Hematopoietic multipotent progenitor cell treated with erythropoietin and hydrocortisone succinate and interleukin-3 and kit ligand, for 15 days (in vitro differentiated cells): ENCODE measurements at places on chromosomes 1 and 21.

DNA sequence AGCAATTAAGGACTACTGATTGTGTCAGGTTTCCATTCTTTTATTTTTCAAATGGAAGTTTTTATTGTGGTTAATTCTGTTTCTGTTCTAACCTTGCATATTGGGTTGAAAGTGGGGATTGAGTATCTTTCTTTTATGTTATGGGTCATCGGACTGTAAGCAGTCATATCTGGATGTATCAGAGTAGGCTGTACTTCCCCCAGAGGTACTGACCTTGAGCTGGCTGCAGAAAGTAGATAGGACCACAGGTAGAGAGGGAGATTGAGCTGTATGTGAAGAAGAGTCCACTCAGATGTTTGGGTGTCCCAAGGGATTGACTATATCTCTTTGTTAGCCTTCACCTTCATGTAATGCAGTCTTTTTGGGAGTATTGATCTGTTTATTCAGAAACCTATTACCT lies 20.5 kb upstream of the ALG14 start:
- no peak for DNase-seq

- no peak for DNase-seq
Observed at GRCh38 chr21:34965200-34966174, 83.6 kb downstream of the RUNX1 start.

GRCh38 chr1:202728951-202729350 lies 18.7 kb upstream of the SYT2 start:
- DNase-seq: no peak

DNA sequence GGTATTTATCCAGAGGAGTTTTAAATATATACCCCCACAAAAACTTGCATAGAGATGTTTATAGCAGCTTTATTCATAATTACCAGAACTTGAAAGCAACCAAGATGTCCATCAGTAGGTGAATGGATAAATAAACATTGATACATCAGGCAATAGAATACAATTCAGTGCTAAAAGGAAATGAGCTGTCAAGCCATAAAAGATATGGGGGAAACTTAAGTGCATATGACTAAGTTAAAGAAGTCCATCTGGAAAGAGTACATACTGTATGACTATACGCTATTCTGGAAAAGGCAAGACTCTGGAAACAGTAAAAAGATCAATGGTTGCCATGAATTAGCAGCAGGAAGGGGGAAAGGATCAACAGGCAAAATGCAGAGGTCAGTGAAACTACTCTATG lies 366.7 kb downstream of the HHIPL2 start:
- no peak for DNase-seq

DNA sequence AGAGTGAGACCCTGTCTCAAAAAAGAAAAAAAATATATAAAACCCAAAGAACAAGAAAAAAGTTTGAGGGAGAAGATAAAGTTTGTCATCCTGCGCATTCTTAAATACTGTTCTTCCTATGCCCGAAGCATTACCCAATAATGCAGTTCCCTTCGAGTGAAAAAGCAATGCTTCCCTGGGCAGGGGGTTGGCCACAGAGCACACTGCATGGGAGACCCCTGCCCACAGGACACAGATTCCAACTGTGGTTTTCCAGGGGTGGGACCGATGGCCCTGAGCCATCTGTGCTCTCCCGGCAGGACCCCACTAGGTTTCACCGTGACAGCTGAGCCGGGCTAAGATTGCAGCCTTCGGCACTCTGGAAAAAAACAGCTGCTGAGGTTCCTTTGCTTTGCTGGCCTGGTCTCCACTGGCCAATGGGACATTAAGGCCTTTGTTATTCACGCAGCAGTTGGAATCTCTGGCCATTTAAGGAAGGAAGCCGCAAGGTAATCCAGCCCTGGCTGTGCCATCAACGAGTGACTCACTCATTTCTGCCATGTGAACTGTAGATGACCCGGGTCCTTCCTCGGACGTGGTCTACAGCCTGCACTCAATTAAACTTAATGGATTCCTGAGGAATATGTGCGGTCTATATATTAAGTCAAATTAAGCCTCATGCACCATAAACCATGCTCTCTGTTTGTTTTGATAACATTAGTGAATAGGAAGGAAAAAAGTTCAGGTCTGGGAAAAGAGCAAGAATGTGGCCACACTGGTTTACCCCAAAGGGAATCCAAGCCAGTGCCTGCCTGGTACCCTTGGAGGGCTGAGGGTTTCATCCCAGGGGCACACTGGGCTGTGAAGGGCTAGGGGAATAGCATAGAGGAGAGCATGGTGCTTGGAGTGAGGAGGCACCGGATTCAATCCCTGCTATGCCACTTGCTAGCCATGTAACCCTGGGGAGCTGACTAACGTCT lies 163.2 kb downstream of the ZBTB18 start:
- DNase-seq: no peak

- no peak for DNase-seq
Observed at GRCh38 chr1:7405844-7406500, 365.1 kb upstream of the VAMP3 start.

GRCh38 chr1:179779645-179780272 lies 36.7 kb downstream of the FAM163A start:
- no peak for DNase-seq
